ENCODE measurements at places on chromosomes 6 and 20. TPM values are rescaled to one million over a fixed set of nuclear protein-coding genes. Genes with fewer than 3 reads are reported as not detected.

Gene TMEM217
- total RNA-seq = 19.7 TPM

Gene RBBP8NL
- not detected for total RNA-seq

Gene SIRPG
- total RNA-seq = not detected

Gene BPIFA1
- not detected for total RNA-seq

Gene MAFB
- 5.9 TPM for total RNA-seq

Gene STMND1
- total RNA-seq = not detected

Gene DPPA5
- not detected for total RNA-seq

Gene CST1
- not detected for total RNA-seq

Gene NRN1
- 47.7 TPM for total RNA-seq

Gene JAG1
- total RNA-seq = 118 TPM

Measured in vein endothelial cell (primary cell).